ENCODE measurements at places on chromosomes 2 and 18.

GRCh38 chr2:129165006-129165405 is 814.5 kb upstream of the RAB6C start:
- DNase-seq: no peak

DNA sequence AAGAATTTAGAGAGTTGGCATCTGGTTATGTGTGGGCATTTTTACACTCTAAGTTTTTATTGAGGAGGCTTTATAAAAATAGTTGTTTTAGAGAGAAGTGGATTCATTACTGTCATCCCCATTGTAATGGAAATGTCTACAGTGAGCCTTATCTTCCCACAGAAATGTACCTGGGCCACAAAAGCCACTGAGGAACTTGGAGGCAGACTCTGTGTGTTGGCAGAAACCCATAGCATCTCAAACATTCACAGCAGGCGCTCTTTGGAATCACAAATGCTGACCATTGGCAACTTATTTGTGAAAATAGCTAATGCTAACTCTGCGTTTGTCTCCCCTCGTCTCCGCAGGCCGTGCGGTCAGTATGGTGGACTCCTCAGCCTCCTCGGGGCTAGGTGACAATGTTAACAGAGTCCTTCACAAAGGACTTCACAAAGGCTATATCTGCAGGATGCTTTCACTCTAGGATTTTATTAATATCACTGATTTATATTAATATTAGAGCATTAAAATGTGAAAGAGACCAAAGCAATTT is 689.1 kb upstream of the POU3F3 start:
- no peak for DNase-seq

GRCh38 chr2:1060987-1061386 is 110.3 kb downstream of the SNTG2 start:
- no peak for DNase-seq

- no peak for DNase-seq
Measured at GRCh38 chr2:176418768-176419167, 149.5 kb downstream of the MTX2 start.

- no peak for DNase-seq
Measured at GRCh38 chr2:46246790-46247189, 50.4 kb upstream of the EPAS1 start.

GRCh38 chr2:185318271-185318724 is 420.3 kb upstream of the FSIP2 start:
- DNase-seq: no peak

DNA sequence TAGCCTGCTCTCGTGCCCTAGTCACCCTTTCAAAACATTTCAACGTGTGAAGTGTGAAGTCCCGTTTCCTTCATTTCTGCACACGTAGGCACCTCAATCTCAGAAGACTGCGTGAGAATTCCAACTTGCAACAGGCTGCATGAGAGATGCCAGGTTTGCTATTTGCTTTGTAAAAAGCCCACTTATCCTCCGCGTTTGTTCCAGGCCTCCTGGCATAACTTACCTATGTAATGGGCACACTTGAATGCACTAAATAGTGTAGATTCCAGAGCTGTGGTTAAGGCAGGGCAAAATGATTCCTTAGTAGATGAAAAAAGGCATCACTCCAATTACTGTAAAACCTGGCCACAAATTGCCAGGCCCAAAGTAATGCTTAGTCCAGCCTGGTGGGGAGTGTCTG is 179.6 kb downstream of the INO80D start:
- DNase-seq: no peak

DNA sequence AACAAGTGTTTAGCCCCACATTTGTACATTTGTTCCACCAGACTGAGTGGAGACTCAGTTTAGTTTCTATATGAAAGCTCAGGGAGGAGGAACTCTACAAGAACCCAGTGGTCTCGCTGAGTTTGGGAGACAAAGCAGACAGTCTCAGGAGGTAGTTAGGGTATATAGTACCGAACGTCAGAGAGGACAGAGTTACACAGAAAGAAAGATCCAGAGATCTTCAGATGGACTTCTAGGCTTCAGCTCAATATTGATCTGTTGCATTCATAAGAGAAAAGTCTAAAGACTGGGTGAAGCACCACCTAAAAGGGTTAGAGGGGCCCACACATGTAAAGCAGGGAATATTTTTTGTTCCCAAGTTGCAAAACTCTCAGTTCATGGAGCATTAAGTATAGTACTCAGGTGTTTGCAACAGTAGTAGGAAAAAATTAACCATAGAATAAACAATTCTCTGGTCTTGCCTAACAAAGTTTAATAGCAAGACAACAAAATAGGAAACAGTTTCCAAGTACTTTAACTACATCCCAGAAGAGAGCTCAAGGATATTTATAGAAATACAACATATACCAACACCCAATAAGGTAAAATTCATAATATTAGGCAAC is 4.2 kb downstream of the TFPI start:
- no peak for DNase-seq
